ENCODE measurements at places on chromosomes 16 and 17. TPM values are rescaled to one million over a fixed set of nuclear protein-coding genes. Genes with fewer than 3 reads are reported as not detected.

Gene EPX
- total RNA-seq = not detected

DNA sequence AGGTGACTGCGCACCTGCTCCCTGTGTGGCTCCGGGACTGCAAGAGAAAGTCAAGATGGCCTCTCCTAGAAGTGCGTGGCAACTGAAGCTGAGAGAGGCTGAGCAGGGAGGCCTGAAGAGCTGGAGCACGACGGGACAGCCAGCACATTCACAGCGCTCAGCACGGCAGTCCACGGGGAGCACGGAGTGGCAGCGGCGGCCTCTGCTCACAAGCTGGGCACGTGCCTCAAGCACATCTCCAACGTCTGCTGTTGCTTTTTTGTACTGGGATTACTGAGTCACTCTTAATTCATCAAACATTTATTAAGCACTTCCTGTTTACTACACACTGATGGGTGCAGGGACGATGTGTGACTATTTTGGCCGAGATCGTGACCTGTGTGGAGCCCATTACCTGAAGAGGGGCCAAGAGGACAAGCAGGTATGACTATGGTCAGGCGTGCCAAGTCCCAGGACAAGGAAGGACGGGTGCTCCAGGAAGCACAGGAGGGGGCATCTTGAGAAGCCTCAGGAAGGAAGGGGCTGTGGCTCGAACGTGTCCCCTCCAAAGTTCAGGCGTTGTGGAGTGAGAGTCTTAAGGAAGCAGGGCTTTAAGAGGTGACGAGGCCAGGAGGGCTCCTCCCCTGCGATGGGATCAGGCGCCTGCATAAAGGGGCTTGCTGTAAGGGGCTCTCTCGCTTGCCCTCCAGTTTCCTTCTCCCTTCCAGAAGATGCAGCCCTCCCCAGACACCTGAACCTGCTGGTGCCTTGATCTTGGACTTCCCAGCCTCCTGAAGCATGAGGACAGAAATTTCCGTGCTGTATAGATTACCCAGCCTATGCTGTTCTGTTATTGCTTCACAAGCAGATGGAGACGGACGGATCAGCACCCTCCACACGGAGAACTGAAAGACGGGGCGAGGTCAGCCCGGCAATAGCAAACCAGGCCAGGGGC lies 105.8 kb downstream of the ADCY9 start:
- no peaks in the 10 kb centered on the region for H3K27me3 ChIP-seq
- peaks cover 8% of the 10 kb centered on the region for H3K4me1 ChIP-seq
- no peak overlapping the region for H3K4me3 ChIP-seq
- no peak overlapping the region for H3K27ac ChIP-seq

Gene RPL27
- 836 TPM for total RNA-seq

DNA sequence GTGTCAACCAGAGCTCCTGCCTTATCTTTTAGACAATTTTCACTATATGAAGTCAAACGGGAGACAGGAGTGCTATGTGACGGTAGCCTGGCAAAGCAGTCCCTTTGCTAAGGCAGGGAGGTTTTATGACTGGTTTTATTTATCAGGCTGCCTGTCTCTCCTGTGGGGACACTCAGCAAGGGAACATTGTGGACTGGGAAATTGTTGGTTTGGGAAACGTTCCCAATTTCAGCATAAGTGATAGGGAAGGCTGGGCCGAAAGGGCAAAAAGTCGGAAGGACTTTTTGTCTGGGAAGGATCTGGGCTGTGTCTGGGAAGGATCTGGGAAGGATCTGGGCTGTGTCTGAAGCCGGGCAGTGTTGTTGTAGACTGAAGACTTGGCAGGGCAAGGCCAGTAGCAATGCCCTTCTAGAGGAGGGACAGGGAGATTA lies 211.2 kb downstream of the PARN start:
- H3K36me3 ChIP-seq = no peaks in the 10 kb centered on the region
- H3K4me3 ChIP-seq = no peak overlapping the region
- no peaks in the 10 kb centered on the region for H3K27me3 ChIP-seq
- H3K27ac ChIP-seq = peak overlapping the region; percentile 60

Gene TMEM106A
- total RNA-seq = 6.0 TPM

Gene KRTAP4-9
- total RNA-seq = not detected
